Stomach (tissue), 19 donors: ENCODE measurements at places on chromosomes 1 and 21. TPM values are rescaled to one million over a fixed set of nuclear protein-coding genes. Genes with fewer than 3 reads are reported as not detected.

GRCh38 chr1:115329965-115330364, 8.1 kb downstream of the NGF start:
- no peak for DNase-seq

- no peak for DNase-seq
These were observed 29.0 kb downstream of the SOAT1 start for GRCh38 chr1:179322557-179322956.

GRCh38 chr1:84998642-84999280, 1.8 kb upstream of the MCOLN2 start:
- DNase-seq = no peak

The FAM72C gene
- not detected for total RNA-seq

- no peak for DNase-seq
These were observed 78.1 kb upstream of the B3GALT2 start for GRCh38 chr1:193264313-193265065.

The DYRK3 gene
- total RNA-seq = 21.9 TPM

The TNNT2 gene
- total RNA-seq = 1.5 TPM

DNA sequence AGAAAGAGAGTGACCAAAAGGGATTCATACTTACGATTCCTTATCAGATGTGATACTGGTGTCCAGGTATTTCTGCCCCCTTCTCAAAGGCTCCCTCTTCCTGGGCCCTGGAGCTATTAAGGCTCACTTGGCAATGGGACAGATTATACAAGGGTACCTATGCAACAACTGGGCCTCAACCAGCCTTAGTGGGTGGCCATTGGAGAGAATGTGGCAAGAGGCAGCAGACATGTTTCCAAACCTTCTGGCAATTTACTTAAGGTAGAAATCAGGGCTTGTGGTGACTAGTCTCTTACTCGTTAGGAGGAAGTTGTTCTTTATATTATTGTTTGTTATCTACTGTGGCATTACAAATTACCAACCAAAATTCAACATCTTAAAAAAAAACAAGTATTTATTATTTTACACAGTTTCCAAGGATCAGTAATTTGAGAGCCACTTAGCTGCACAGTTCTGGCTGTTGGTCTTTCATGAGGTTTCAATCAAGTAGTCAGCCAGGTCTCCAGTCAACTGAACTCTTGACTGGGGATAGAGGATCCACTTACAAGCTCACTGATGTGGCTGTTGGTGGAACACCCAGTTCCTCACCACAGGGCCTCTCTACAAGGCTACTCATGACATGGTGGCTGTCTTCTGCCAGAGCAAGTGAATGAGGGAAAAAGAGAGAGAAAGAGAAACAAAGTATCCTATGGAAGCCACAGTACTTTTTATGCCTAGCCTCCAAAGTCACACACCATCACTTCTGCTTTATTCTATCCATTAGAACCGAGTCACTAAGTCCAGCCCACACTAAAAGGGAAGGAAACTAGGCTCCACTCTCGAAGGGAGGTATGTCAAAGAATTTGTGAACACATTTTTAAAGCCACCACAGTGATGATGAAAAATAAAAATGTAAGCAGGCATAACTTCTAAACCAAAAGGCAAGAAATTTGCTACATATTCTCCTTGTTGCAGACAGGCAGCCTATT, 10.7 kb downstream of the ZNF648 start:
- no peak for DNase-seq

DNA sequence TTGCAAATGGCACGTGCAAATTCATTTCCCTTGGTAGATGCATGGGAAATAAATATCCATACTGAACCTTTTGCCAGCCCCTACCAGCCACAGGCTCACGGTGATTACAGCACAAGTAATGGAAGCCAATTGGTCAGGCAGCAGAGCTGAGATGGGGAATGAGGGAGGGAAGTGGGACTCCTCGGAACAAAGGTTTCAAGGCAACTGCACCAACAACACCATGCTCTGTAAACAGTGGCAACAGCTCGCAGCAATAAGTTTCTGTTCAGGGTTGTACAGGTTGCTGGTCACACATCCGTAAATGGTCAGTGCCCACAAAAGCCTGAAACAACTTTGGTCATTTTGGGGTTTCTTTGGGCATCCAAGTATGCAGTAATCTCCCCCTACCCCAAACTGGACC, 62.7 kb upstream of the LPGAT1 start:
- DNase-seq = no peak

DNA sequence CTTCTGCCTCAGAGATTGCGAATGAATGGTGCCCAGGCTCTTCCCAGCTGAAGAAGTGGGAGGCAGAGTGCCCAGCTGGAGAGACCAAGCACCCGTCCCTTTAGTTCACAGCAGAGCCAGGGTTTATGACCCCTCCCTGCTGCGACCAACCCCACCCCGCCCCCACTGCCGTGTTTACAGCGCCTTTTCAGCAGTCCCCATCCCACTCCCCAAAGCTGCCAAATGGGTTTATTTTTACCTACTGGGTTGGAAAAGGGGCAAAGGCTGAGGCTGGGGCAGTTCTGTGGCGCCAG, 23.6 kb downstream of the DYRK3 start:
- no peak for DNase-seq

- DNase-seq = no peak
These were observed 6.3 kb downstream of the RABGAP1L start for GRCh38 chr1:174165471-174166137.

- peak; percentile 36 for DNase-seq
These were observed 19.5 kb downstream of the TSPAN2 start for GRCh38 chr1:115069659-115070308.

The DSCAM gene
- total RNA-seq = not detected

DNA sequence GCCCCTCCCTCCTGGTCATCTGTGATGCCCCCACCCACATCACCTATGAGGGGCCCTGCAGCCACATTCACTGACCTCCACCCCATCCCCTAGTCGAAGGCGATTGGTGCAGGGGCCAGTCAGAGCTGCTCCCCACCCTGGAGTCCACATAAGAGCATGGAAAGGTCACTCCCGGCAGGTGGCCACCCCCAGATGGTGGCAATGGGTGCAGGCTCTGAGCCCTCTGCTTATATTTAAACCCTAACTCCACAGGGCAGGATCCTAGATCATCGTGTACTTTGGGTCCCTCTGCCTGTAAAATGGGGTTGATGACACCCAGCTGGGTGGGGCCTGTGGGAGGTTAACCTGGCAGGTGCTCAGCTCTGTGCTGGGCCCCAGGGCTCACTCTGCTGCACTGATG, 186.8 kb upstream of the C1orf174 start:
- no peak for DNase-seq

- no peak for DNase-seq
These were observed 181.2 kb upstream of the BRINP3 start for GRCh38 chr1:190658907-190659306.

GRCh38 chr1:94768036-94768435, 52.1 kb upstream of the SLC44A3 start:
- DNase-seq = no peak

DNA sequence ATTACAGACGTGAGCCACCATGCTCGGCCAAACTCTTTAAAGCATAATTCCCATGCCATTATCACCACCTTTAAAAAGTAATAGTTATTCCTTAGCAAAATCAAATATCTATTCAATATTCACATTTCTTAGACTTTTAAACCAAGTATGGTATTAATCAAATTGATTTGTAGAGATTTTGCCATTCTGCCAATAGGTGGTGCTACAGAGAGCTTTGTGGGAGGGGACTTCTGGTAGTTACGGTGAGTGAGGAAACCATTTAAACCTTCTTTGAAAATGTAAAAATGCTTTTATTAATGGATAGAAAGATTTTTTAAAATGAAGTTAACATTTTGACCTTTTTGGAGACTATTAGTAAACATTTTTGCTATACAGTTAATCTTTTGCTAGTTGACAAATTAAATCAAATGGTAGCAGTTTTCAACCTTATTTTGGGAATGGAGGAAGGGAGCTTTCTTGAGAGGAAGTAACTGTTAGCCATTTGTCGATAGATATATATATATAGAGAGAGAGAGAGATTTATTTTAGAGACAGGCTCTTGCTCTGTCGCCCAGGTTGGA, 19.3 kb downstream of the IARS2 start:
- no peak for DNase-seq
